Activated T-cell treated with anti-CD3 and anti-CD28 coated beads, Interleukin-2, amount 50 U/mL, for 4 hours (primary cell): ENCODE measurements at places on chromosomes 3 and 15. TPM values are rescaled to one million over a fixed set of nuclear protein-coding genes. Genes with fewer than 3 reads are reported as not detected.

The REC114 gene
- total RNA-seq: not detected

The NOX5 gene
- not detected for total RNA-seq

The LRRK1 gene
- total RNA-seq: 1.8 TPM

The PSMD2 gene
- 498 TPM for total RNA-seq

The CASR gene
- total RNA-seq: 0.16 TPM

The HRG gene
- total RNA-seq: not detected

The RARB gene
- not detected for total RNA-seq

The RYR3 gene
- not detected for total RNA-seq

The CHRNA3 gene
- total RNA-seq: not detected

The MFN1 gene
- 35.1 TPM for total RNA-seq

The CELSR3 gene
- total RNA-seq: 11.0 TPM

The CTXND1 gene
- 0.03 TPM for total RNA-seq

The CYP11A1 gene
- 0.41 TPM for total RNA-seq

The ZNF385D gene
- total RNA-seq: not detected

The PIERCE2 gene
- 0.30 TPM for total RNA-seq

The USP50 gene
- not detected for total RNA-seq

The LSG1 gene
- total RNA-seq: 70.3 TPM

The ARL14 gene
- total RNA-seq: not detected

The MOBP gene
- total RNA-seq: not detected

The HGD gene
- total RNA-seq: 0.90 TPM

The PLOD2 gene
- total RNA-seq: 0.61 TPM

The VWA5B2 gene
- not detected for total RNA-seq

The JMJD7 gene
- 11.7 TPM for total RNA-seq
